ENCODE measurements at places on chromosomes 6 and 20.

GRCh38 chr6:78554341-78554740 lies 313.0 kb upstream of the IRAK1BP1 start:
- DNase-seq = no peak

GRCh38 chr6:109102762-109103161 lies 7.5 kb downstream of the CEP57L1 start:
- no peak for DNase-seq

DNA sequence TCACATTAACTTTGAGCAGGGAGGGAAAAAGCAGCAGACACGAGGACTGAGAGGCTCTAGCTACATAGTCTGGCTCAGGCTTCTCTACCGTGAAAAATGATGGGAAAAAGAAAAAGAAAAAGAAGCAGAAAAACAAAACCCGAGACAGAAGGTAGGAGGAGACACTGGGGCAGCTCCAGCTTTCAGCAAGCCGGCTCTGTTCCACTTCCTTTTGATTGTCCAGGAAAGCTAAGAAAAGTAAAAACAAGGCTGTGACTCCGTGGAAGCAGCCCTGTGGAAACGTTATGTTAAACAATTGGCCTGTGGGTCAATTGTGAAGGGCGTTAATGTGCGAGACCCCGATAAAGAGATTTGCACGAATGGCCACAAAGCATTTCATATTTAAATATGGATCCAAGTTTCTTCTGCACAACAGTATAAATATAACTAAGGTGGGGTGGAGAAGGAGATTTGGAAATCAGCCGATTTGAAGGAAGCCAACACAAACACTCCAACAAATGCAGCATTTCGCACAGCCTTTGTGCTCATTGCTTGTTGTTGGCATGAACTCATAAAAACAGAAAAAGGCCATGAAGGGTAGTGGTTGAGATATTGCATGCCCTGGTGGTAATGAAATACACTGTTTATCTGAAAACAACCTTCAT lies 236.9 kb upstream of the JAG1 start:
- DNase-seq = no peak

- no peak for DNase-seq
These were observed 34.0 kb downstream of the VEGFA start for GRCh38 chr6:43803783-43804549.

GRCh38 chr6:109261811-109262210 lies 120.5 kb downstream of the CD164 start:
- DNase-seq = no peak

- no peak for DNase-seq
These were observed 2.5 kb downstream of the SCML4 start for GRCh38 chr6:107821591-107821990.

GRCh38 chr6:156782691-156783320 lies 5.6 kb downstream of the ARID1B start:
- no peak for DNase-seq

- no peak for DNase-seq
These were observed 9.8 kb downstream of the RGS17 start for GRCh38 chr6:153121311-153121710.

GRCh38 chr6:13284646-13285045 lies 43.7 kb downstream of the TBC1D7 start:
- DNase-seq = no peak

GRCh38 chr6:104860221-104860620 lies 502 bp upstream of the HACE1 start:
- DNase-seq = no peak

GRCh38 chr20:36573798-36574365 lies 485 bp downstream of the TGIF2 start:
- DNase-seq = no peak

DNA sequence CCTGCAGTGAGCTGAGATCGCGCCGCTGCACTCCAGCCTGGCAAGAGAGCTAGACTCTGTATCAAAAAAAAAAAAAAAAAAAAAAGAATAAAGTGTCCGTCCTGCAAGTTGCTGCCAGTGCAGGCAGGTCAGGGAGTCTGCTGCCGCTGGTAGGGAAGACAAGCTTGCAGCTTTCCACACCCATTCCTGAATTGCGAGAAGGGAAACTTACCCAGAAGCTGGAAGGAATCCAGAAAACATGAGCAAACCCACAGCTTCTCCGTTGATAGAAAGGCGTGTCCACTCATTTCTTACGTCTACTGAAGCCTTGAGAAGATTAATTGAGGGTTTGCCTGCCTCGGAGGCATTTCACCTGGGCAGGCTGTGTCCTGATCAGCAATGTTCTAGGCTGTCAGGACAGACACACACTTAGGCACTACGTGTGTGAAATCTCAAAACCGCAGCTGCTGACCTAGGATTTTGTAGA lies 61.6 kb upstream of the DSP start:
- DNase-seq = no peak

GRCh38 chr6:17116117-17116440 lies 14.2 kb downstream of the STMND1 start:
- DNase-seq = no peak

- DNase-seq = peak; percentile 18
These were observed 365.8 kb upstream of the HSF2 start for GRCh38 chr6:122033564-122034181.

DNA sequence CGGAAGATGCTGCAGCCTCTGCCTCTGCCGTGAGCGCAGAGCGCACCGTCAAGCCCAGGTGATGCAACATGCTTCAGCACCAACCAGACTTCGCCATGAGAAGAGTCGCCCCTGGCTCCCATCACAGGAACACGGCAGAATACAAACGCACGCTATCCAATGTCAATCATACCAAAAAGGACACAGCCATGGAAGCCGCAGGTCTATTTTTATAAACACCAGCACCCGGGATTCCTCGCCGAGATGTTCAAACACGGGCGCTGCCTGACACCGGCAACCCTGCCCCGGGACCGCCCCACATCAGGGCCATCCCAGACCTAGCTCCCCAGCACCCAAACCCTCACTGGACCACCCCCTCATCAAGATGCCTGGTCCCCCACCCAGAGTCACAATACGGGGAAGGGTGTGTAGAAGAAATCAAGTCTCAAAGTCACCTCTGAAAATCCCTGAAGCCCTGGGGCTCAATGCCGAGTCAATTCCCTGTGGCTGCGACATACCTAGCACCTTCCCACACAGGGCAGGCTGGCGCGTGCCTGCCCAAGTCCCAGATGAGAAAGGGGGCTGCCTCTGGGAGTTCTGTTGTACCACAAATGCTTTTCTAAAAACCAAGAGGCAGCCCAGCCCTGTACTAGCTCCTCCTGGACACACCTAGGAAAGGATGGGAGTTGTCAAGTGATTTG lies 17.9 kb downstream of the TAF4 start:
- DNase-seq = no peak

DNA sequence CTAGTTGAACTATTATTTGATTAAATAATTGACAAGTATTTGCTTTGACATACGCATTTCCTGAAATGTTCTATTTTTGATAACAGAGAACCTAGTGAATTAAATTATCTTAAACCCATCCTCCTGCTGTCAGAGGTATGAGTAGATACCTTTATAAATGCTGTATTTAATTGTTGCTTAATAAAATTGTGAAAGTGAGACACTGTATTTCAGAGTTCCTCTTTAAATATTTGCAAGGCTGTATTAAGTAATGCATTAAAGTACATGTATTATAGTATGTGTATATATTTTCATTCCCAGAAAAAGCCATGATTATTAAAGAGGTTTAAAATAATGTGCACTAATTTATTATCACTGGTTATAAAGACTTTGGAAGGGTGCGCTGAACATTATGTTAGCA lies 483.8 kb downstream of the TFAP2B start:
- DNase-seq = no peak

DNA sequence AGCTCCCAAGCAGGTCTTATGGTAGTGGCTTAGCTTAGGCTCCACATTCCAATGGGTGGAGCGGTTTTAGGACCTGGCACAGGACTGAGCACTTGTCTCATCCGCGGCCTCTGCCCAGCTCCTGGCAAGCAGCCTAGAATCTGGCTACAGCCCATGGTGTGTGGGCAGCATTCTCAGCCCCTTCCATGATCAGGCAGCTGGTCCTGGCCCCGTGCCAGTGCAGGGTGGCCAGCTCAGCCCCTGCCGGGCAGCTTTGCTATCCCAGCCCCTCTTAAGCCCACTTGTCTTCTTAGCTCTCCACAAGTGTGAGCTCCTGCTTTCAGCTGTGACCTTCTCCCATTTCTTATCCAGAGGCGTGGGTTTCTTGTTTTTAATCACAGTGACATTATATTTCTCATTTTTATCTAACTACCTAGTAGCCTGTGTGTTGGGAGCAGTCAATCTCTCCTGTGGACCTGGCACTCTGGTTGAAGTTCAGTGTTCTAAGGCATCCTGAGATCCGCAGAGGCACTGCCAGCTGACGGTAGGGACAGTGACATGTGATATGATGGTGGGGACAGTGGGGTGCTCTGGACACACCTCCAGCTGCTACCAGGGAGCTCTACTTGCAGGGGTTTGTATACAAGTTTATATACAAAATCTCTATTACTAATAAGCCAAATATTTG lies 119.9 kb upstream of the PRND start:
- DNase-seq = no peak

- no peak for DNase-seq
These were observed 200.5 kb upstream of the CDYL start for GRCh38 chr6:4575714-4576113.

DNA sequence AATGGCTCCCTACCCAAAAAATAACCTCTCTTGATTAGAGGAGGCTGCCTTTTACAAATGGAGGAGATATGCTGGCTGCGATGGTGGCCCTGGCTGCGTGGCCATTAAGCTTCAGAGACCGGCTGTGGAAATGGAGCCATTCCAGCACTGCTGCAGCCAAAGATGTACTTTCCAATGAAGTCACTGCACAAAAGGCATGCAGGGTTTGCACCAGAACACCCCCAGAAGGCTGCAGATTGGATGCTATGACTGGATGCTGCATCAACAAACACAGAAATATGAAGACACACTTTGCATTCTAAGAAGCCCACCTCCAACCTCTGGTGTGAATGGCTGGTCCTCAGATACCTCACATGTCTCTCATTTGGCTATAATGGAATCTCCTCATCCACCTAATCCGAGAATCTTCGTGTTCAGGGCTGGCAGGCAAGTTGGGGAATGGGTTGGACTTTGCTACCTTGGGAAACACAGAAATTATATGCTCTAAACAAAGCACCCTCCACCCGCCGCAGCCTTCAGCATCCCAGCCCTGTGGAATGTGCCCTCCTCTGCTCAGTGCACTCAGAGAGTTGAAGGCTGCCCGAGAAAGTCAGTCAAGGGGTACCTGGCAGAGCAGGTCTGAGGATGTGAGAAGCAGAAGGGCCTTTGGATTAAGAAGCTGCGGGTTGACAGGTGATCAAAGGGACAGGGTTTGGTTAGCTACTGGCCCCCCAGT lies 35.3 kb downstream of the APCDD1L start:
- no peak for DNase-seq

DNA sequence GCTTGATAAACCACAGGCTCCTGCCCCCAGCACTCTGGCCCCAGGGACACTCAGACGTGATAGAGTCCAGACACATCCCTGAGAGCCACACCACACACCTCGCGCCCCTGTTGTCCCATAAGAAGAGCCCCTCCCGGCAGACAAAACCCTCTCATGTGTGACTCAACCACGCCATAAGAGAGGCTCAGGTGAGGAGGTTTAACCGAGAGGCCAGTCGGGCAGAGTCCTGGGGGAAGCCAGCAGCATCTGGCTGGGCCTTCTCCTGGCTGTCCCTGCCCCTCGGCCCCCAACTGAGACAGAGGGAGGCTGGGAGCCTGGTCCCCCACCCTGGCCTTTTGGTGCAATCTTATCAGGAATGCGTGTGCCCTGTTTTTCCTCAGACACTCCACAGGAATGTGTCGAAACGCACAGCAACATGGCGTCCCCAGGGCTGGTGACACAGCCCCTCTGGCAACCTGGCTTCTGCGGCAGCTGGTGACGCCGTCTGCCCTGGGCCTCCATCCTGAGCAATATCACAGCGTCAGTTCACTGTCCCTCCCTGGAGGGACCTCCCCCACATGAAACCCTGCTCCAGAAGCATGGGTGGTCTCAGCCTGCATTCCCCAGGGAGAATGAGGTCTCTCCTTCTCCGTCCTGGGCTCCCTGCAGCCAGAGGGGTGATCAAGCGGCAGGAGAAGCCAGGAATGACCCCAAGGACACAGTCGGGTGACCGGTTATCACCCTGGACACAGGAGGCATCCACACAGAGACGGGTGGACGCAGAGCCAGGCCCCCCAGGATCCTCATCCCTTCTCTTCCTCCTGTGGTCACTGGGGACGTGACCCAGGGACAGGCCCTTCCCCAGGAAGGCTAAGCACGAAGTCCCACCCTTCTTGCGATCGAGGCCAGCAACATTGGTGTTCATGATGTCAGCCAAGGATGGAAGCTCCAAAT lies 156.6 kb upstream of the AFDN start:
- no peak for DNase-seq
